ENCODE measurements at places on chromosomes 13 and 19.

DNA sequence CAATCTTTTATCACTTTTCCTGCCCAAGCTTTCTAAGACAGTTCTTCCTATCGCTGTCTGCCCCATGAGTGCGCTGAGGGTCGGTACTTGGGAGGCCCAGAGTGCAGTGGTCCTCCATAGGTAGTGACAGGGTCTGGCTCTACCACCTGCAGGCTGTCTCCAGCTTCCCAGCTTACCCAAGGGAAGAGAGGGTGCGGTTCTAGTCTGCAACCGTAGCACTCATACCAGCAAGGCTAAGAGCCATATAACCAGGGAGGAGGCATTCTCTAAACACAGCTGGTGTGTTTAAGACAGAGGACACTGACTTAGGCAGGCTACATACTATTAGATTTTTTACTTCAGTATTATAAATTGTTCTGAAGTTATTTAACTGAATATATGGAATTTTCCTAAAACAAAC lies 8.2 kb downstream of the PROZ start:
- H3K4me1 ChIP-seq = no peaks in the 10 kb centered on the region
- no peak for DNase-seq
- H3K36me3 ChIP-seq = no peaks in the 10 kb centered on the region
- no peak overlapping the region for H3K4me3 ChIP-seq

GRCh38 chr13:28640861-28641599 lies 17.9 kb upstream of the POMP start:
- H3K4me3 ChIP-seq = no peak overlapping the region
- no peak for DNase-seq
- H3K27me3 ChIP-seq = no peaks in the 10 kb centered on the region
- H3K4me1 ChIP-seq = no peaks in the 10 kb centered on the region
- H3K36me3 ChIP-seq = no peaks in the 10 kb centered on the region

- H3K27me3 ChIP-seq = no peaks in the 10 kb centered on the region
- H3K36me3 ChIP-seq = no peaks in the 10 kb centered on the region
- no peaks in the 10 kb centered on the region for H3K4me1 ChIP-seq
- H3K4me3 ChIP-seq = no peak overlapping the region
These were observed 11.1 kb upstream of the ATP12A start for GRCh38 chr13:24668955-24669582.

DNA sequence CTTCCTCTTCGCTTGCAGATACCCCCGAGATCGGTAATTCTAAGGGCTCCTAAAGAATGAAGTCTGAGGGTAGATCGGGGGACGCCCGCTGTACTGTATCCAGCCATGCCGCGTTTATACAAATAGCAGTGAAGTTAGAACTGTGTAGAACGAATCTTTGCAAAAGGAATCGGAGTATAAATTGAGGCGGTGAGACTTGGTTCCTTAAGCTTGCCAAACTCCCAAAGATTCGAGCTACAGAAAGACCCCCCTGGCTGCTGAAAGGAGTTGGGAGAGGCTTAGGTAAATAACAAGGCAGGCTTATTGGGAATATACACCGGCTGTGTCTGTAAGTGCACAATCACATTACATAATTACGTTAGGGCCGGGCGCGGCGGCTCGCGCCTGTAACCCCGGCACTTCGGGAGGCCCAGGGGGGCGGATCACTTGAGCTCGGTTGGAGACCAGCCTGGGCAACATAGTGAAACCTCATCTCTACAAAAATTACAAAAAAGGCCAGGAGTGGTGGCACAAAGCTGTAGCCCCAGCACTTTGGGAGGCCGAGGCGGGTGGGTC lies 12.2 kb downstream of the TMEM160 start:
- H3K4me1 ChIP-seq = peaks cover 4% of the 10 kb centered on the region
- peak overlapping the region; percentile 74 for H3K4me3 ChIP-seq
- DNase-seq = peak; percentile 21
- H3K36me3 ChIP-seq = no peaks in the 10 kb centered on the region
- H3K27ac ChIP-seq = no peak overlapping the region

DNA sequence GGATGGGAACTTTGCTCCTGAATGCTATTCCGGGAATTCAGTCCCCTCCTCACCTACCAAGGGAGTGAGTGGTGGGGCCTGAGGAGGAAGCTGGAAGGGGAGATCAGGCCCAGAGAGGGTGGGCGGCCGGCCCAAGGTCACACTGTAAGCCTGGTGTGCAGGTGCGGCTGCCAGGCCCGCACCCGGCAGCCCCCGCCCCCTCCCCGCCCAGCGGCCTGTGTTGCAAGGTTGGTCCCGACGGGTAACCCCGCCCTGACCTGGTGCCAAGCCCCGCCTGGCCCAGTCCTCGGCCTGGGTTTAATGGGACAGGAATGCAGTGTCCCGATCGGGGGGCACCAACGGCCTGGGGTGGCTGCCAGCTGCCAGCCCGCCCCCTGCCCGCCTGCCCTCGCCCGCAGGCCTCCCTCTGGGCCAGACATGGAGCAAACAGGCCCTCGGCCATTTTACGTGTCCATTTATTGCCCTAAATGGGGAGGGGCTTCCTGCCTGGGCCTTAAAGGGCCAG lies 5.5 kb downstream of the ZBTB7A start:
- no peaks in the 10 kb centered on the region for H3K27me3 ChIP-seq
- no peak overlapping the region for H3K4me3 ChIP-seq
- DNase-seq = no peak
- no peaks in the 10 kb centered on the region for H3K4me1 ChIP-seq
- H3K36me3 ChIP-seq = no peaks in the 10 kb centered on the region
- H3K27ac ChIP-seq = no peak overlapping the region

- no peak for DNase-seq
- H3K4me3 ChIP-seq = no peak overlapping the region
- H3K27ac ChIP-seq = no peak overlapping the region
- peaks cover 6% of the 10 kb centered on the region for H3K4me1 ChIP-seq
- H3K27me3 ChIP-seq = no peaks in the 10 kb centered on the region
These were observed 2.3 kb upstream of the EIF3G start for GRCh38 chr19:10122045-10122444.

GRCh38 chr13:44575741-44576350 lies at the start of gene TSC22D1:
Gene TSC22D1 (minus strand): TSS chr13:44576330. CDS start chr13:44576074, 256 bp downstream.
- no peaks in the 10 kb centered on the region for H3K36me3 ChIP-seq
- peak; percentile 44 for DNase-seq
- no peaks in the 10 kb centered on the region for H3K27me3 ChIP-seq
- peak within 1 kb of the TSS; percentile 88 for H3K27ac ChIP-seq

- no peak overlapping the region for H3K27ac ChIP-seq
- no peak overlapping the region for H3K4me3 ChIP-seq
- H3K27me3 ChIP-seq = peaks cover 8% of the 10 kb centered on the region
- H3K36me3 ChIP-seq = no peaks in the 10 kb centered on the region
These were observed 2.9 kb upstream of the AMER2 start for GRCh38 chr13:25175026-25175425.

- no peaks in the 10 kb centered on the region for H3K27me3 ChIP-seq
- no peak overlapping the region for H3K27ac ChIP-seq
- H3K4me1 ChIP-seq = no peaks in the 10 kb centered on the region
- DNase-seq = no peak
These were observed 5.4 kb downstream of the TMEM150B start for GRCh38 chr19:55319785-55320184.

Measured in MM.1S (cell line).